Right hindlimb (tissue), 1 donor: ENCODE measurements at places on chromosomes 5 and 9.

GRCh38 chr9:36457836-36458429 lies 57.9 kb upstream of the RNF38 start:
- DNase-seq, result no peak

DNA sequence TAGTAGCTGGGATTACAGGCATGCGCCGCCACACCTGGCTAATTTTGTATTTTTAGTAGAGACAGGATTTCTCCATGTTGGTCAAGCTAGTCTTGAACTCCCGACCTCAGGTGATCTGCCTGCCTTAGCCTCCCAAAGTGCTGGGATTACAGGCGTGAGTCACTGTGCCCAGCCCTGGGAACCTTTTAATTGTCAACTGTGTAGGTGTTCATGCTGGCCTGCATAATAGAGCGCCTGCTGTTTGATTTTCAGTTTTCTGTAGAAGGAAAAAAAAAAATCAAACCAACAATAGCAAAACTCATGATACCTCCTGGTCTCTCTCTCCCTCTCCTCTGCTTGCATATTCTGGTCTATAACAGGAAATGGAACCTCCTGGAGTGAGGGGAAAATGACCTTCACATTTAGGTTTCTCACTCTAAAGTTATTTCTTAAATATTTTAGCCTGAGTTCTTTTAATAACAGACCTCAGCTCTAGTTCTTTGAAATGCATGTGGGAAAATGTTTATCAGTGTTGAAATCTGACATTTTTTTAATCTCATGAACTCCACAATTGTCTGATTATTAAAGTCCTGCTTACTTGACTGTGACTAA lies 51.7 kb downstream of the EXOSC2 start:
- no peak for DNase-seq

GRCh38 chr5:54990841-54991258 lies 5.5 kb upstream of the ESM1 start:
- DNase-seq, result no peak

DNA sequence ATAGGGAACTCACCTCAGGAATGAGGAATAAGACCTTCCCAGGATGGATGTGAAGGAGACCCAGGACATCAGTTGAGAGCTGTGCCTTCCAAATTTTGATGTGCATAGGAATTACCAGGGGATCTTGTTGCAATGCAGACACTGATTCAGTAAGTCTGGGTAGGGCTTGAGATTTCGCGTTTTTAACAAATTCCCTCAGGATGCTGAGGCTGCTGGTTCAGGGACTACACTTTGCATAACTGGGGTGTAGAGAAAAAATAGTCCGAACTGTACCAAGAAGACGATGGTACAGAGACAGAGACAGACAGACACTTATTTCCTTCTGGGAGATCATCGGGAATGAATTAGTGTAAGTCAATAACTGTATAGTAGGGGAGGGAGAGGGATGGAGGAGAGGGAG lies 82.3 kb upstream of the FREM1 start:
- DNase-seq, result no peak

- no peak for DNase-seq
Observed at GRCh38 chr5:122835681-122836080, 9.7 kb upstream of the SNX24 start.

- DNase-seq, result no peak
Observed at GRCh38 chr5:142455856-142456255, 131.0 kb upstream of the SPRY4 start.
